8988T (cell line): ENCODE measurements at places on chromosomes 1 and 21.

DNA sequence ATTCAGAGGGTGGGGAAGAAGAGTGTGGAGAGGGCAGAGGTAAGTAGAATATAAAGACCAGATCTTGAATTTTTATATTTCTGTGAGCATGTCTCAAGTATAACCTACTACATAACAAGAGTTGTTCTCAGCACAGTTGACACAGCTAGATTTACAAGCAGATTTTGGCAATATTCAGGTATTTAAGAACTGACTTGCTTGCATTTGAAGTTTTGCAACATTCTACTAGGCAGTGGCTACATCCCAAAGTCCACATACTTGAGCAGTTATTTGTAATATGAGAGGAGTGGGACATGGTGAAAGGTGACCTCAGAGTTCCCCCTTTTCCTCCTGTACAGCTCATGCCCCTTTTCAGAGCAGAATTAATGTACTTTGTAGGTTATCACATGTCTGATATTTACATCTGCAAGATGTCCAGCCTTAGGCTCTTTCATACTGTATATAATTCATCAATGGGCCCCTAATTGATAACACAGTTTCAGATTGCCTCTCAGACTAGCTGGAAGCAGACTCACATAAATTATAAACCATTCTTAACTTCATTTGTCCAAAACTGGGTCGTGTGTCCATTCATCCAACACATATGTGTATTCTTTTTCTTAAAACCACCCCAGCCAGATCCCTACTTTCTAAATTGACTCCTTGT lies 136.7 kb upstream of the RAVER2 start:
- DNase-seq = no peak

DNA sequence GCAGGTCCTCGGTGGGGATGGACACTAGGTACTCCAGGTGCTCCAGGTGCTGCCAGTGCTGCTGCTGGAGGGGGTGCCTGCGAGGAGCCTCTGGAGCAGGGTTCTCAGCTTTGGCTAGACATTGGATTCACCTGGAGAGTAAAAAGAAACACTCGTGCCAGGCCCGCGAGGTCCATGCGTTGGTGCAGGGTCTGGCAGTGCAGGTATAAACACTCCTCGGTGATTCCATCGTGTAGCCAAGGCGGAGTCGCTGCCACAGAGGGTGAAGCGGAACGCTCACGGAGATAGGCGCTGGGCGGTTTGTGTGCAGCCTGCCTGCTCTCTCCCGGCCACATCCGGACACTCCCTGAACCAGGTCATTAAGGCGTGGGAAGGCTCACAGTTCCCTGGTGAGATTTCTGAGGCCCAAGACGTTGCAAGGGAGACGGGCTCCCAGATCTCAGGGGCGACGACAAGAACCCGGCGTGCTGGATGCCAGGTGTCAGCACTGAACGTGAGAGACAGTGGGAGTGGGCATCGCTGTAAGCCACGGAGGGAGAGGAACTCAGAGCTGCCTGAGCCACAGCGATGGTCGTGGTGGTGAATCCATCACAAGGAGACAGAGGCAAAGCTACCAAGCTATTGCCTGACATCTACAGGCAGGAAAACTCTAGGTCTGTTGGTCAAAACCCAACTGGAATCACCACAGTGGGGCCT lies 17.2 kb upstream of the SUMO3 start:
- DNase-seq = no peak

DNA sequence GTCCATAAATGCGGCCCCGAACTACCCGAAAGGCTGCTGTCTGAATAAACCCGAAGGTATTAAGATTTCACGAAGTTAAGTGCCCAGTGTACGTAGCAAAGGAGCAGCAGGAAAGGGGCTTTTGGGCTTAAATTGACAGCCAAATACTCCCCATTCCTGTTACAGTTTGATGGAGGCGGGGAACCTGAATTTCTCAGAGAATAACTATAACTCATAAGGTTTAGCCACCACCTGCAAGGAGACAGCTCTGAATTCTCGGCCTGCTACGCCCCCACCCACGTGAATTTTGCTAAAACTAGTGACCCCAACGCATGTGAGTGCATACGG lies 5.2 kb downstream of the GFI1 start:
- no peak for DNase-seq

- DNase-seq = peak; percentile 37
Observed at GRCh38 chr1:65065524-65066418, 82.2 kb upstream of the AK4 start.

DNA sequence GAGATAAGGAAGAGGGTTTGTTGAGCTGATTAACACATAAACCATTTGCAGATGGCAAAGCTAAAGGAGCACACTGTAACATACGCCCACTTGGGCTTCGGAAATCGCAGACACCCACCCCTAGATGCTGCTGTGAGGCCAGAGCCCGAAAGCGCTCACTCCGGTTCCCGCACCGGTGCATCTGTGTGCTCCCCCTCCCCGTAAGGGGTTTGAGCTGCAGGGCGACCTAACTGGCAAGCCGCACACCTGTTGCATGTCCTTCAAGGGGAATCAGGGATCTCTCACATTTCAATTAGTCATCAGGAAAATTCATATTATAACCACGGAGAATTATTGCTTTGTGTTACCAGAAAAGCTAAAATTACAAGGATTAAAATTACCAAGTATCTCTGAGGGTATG lies 1.4 kb upstream of the CFH start:
- DNase-seq = no peak

- DNase-seq = no peak
Observed at GRCh38 chr1:15224974-15225373, 22.0 kb upstream of the FHAD1 start.

DNA sequence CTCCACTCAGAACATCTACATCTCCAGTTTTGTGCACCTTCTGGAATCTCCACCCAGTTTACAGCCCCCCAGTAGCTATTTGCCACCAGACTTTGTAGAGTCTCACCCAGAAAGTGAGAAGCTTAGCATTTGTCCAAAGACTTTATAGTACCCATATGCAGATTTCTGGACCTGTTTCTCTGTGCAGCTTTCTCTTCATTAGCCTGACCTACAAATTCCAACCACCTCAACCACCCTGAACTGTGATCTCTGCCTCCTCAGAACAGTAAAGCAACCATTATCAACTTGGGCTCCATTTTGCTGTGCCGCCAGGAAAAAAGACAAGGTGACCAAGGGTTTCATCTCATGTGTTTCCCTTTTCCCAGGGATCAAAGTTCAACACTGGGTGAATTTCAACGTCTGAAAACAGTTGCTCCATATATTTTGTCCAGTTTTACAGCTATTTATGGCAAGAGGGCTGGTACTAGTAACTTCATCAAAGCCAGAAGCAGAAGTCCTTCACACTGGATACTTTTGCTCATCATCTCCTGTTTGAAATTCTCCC lies 36.5 kb upstream of the DDAH1 start:
- no peak for DNase-seq

DNA sequence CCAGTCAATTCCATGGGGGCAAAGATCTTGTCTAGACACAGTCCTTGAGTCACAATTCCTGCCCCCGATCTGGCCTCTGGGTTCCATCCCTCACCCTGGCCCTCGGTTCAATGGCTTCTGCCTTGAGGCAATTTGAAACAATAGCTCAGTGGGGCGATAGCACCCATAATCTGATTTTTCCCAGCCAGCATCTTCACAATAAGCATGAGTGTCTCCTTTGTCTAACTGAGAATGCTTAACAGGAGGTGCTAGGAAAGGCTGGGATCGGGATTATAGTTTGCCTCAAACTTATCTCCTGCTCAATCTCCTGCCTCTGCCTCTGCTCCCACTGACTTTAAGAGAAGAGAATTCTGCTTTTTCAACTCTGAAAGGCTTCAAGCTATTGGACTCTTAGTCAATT lies 293.9 kb upstream of the PROX1 start:
- no peak for DNase-seq

GRCh38 chr1:182643699-182644098 lies 39.5 kb upstream of the RGS16 start:
- no peak for DNase-seq

GRCh38 chr1:200917291-200917817 lies 22.7 kb downstream of the INAVA start:
- no peak for DNase-seq

DNA sequence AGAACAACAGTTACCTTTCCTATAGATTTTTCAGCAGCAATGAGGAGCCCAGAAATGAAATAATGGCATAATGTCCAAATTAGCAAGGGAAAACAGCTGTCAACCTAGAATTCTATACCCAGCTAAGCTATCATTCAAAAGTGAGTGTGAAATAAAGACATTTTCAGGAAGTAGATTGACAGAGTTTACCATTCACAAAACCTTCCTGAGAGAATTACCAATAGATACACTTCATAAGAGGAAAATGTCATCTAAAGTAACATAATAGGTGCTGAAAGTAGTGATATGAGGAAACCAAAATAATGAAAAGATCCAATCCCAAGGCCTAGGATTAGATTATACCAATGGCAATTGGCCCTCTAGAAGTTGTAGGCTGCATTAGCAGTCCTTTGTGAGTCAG lies 34.6 kb downstream of the OBSCN start:
- DNase-seq = no peak

- DNase-seq = no peak
Observed at GRCh38 chr1:12754738-12755137, 8.7 kb downstream of the CFAP107 start.

DNA sequence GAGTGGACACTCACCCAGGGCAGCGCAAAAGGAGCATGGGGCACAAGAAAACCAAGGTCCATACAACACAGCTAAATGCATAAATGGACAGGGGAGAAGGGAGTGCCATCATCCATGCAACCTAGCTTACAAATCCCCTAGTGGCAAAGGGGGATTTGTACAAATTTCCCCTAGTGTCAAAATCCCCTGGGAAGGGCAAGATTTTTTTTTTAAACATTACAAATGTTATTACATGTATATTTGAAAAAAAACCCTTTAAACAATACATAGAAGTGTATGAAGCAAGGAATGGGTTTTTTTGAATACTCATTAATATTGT lies 89.6 kb upstream of the IVNS1ABP start:
- DNase-seq = no peak

- no peak for DNase-seq
Observed at GRCh38 chr1:64312431-64312830, 109.0 kb downstream of the UBE2U start.

DNA sequence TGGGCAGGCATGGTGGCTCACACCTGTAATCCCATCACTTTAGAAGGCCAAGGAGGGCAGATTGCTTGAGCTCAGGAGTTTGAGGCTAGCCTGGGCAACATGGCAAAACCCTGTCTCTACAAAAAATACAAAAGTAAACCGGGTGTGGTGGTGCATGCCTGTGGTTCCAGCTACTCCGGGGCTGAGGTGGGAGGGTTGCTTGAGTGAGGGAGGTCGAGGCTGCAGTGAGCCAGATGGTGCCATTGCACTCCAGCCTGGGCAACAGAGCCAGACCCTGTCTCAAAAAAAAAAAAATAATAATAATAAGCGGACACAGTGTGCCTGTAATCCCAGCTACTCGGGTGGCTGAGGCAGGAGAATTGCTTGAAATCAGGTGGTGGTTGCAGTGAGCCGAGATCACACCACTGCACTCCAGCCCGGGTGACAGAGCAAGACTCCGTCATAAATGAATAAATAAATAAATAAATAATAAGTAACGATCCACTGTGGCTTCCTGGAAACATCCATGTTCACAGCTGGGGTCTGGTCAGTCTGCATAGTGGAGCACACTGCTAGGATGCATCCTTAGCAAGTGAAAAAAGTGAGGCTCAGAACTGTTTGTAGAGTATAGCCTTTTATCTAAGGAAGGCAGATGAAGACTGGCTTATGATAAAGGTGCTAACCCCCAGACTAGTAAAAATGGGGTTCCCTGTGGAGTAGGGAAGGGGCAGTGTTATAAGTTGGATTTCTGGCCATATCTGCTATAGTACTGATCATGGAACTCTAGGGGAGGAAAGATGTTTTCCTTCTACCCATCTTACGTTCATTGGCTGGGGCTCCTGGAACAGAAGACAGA lies 15.7 kb downstream of the PKNOX1 start:
- DNase-seq = no peak

GRCh38 chr1:112444269-112444668 lies 48.3 kb downstream of the CTTNBP2NL start:
- no peak for DNase-seq

DNA sequence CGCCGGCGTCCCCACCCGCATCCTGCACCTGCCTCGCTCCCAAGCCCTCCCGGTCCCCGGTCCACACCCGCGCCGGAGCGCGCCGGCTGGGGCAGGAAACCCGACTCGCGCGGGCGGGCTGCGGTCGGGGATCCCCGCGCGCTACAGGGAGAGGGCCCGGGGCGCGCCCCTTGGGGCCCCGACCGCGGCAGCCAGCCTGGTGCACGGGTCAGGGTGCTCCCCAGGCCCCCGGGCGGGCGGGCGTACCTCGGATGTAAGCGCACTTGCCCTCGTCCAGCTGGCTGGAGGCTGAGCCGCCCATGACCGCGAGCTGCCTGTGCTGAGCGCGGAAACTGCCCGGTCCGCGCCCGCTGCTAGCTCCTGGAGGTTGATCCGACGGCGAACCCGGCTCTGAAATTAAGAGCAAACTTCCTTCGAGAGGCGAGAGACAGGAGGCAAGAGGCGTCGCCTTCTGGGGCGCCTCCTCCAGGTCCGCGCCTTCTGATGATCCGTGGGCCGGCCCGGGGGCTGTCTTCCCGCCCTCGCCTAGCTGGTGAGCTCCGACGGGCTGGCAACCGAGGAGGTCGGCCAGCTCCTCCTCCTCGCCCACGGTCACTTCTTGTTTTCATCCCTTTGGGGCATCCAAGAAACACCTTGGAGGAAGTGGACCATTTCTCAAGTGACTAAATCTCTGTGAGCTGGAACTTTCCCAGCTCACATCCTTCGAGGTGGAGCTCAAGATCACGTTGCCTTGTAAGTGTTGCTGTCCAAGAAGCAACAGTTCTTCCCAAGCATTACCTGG lies at the start of gene NIBAN1:
Gene NIBAN1 (minus strand): TSS at position 453 of the 781 bp plus-strand sequence. CDS start 152 bp downstream, at position 301.
- peak; percentile 37 for DNase-seq

- DNase-seq = no peak
Observed at GRCh38 chr1:147605591-147605990, 64.3 kb downstream of the BCL9 start.

- DNase-seq = no peak
Observed at GRCh38 chr1:228317411-228317828, 89.2 kb downstream of the TRIM11 start.

DNA sequence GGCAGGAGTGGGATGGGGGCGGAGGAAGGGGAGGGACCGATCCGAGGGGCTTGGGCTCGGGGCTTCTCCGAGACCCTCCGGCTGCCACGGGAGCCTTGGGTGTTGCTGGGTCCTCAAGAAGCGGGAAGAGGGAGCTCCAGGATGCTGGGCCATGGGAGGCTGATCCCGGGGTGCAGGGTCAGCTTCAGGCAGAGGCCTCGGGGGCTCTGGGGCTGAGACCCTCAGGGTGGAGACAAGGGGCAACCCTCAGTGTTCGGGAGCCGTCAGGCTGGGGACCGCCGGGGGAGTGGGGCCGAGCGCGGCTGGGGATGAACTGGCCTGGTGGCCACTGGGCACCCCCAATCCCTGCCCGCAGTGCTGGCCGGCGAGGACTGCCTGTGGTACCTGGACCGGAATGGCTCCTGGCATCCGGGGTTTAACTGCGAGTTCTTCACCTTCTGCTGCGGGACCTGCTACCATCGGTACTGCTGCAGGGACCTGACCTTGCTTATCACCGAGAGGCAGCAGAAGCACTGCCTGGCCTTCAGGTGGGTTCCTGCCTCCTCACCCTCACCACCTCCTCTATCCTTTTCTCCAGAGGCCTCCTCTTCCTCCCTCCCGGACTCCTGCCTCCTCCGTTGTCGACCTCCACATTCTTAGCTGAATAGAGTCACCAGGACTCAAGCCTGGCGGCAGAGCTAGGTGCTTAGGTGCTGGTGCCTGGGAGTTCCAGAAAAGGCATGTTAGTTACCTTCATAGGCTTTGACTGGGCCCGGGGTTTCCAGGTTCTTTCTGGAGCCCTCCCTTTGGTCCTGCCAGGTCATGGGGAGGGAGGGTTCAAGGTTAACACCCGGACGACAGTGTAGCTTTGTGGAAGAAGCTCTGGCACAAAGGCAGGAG lies 631 bp downstream of the SHISA4 start:
- DNase-seq = no peak

GRCh38 chr1:197917805-197918651 lies 856 bp downstream of the LHX9 start:
- no peak for DNase-seq
